Umbilical cord (tissue), 2 donors: ENCODE measurements at places on chromosomes 12 and 14. TPM values are rescaled to one million over a fixed set of nuclear protein-coding genes. Genes with fewer than 3 reads are reported as not detected.

GRCh38 chr14:67646131-67646530, 26.4 kb downstream of the ARG2 start:
- DNase-seq, result no peak

Gene PAPLN
- total RNA-seq, result 5.1 TPM

GRCh38 chr14:77832297-77832696, 32.4 kb downstream of the ADCK1 start:
- no peak for DNase-seq

Gene CACNA1C
- 116 TPM for total RNA-seq

- no peak for DNase-seq
These were observed 225.5 kb downstream of the ERC1 start for GRCh38 chr12:1216560-1216959.

Gene SOX5
- total RNA-seq, result 74.4 TPM

DNA sequence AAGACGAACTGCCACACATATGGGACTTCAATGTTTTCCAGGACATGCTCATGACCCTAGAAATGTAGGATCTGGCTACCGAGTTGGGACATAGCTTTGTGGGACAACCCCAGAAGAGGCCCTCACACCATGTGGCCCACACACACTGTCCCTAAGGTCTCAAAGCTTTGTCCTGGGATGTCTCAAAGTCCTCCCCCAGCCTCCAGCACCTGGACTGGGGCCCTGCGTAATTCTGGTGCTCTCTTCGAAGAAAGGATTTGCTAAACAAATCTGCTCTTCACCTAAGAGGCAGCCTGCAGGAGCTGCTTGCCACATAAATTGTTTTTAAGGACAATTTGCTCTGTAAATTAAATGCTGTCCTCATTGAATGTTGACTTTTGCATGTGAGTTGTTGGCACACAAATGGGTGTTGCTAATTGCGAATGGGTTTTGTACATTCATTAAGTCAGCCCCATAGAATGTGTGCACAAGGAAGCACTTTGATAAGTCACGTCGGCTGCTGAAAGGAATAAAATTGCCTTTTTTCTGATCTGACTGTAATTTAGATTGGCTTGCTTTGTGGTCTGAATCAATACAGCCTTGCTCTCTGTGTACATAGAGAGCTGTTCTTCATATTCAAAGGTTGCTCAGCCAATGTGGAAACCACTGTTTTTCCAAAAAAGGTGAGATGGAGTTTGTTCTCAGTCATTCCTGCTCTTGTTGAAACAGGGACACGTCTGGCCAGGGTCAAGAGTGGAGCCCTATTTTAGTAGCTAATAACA, 161.6 kb upstream of the PWP1 start:
- no peak for DNase-seq

DNA sequence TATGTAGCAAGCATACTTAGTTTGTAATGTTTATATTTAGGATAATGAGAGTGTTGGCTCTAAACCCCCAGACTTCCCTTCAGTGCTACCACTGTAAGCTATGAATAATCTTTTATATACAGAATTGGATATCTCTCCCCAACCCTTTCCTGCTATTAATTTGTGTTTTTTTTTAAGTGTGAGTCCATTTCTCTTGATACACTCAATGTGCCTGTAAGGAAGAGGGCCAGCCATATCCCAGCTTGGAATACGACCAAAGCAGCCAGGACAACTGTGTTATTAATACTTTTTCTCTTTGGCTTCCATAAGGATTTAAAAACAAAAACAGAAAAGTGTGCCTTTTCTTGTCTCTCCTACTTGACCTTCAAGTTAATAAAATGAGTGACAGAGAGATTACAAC, 116.7 kb downstream of the SNAPC1 start:
- DNase-seq, result no peak

GRCh38 chr12:108177131-108177530, 48.0 kb downstream of the WSCD2 start:
- no peak for DNase-seq

DNA sequence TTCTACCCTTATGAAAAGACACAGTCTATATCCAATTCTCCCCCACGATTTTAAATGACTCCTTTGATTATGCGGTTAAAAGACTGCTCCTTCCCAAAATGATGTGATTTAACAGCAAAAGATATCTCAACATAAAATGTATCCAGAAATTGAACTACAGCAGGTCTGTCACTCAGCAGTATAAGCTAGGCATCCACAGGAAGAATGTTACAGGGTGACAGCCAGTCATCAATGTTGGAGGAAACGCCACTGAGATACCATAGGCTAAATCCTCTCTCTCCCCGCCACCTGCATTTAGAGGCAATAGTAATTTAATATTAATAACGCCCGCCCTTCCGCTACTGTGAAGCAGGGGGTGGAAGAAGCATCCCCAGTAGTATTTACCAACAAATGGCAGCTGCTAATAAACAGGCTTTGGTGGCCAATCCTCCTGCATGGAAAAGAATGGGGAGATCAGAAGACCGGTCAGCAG, 613 bp downstream of the RECQL start:
- DNase-seq, result no peak

Gene ADAM21
- 3.4 TPM for total RNA-seq

DNA sequence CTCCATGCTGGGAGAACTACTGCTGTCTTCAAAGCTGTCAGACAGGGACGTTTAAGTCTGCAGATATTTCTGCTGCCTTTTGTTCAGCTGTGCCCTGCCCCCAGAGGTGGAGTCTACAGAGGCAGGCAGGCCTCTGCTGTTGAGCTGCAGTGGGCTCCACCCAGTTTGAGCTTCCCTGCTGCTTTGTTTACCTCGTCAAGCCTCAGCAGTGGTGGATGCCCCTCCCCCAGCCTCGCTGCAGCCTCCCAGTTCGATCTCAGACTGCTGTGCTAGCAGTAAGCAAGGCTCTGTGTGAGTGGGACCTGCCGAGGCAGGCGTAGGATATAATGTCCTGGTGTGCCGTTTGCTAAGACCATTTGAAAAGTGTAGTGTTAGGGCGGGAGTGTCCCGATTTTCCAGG, 31.4 kb upstream of the RFX4 start:
- DNase-seq, result no peak

Gene PTPN21
- total RNA-seq, result 15.4 TPM

Gene ADAMTS20
- 4.6 TPM for total RNA-seq

GRCh38 chr14:89767861-89768268, 186.7 kb downstream of the EFCAB11 start:
- DNase-seq, result peak; percentile 49

DNA sequence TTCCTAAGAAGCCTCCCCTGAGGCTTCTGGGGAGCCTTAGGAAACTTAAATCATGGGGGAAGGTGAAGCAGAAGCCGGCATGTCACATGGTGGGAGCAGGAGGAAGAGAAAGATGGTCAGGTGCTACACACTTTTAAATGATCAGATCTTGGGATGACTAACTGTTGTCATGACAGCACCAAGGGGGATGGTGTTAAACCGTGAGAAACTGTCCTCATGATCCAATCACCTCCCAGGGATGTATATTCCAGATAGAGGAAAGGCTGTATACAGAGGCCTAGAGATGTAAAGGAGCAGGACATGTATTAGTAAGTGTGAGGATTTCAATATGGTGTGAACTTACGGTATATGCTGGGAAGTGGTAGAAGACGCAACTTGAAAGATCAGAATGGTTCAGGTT, 121.1 kb downstream of the CAND1 start:
- no peak for DNase-seq

DNA sequence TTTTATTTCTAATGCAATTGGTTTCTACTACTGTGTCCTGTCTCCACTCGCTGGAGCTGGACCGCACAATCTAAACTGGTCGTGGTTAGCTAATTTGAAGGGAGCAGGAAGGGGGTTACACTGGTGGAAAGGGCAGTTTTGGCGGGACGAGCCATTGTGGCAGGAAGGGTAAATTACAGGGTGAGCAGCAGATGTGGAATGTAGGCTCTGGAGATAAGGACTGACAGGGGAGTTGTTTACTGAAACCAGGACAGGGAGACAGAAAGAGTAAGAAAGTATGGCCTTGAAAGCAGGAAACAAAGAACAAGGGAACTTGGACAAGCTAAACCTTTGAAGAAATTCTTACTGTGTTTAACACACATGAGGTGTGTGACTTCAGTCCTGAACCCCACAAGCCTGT, 147.8 kb downstream of the ATXN7L3B start:
- DNase-seq, result no peak

DNA sequence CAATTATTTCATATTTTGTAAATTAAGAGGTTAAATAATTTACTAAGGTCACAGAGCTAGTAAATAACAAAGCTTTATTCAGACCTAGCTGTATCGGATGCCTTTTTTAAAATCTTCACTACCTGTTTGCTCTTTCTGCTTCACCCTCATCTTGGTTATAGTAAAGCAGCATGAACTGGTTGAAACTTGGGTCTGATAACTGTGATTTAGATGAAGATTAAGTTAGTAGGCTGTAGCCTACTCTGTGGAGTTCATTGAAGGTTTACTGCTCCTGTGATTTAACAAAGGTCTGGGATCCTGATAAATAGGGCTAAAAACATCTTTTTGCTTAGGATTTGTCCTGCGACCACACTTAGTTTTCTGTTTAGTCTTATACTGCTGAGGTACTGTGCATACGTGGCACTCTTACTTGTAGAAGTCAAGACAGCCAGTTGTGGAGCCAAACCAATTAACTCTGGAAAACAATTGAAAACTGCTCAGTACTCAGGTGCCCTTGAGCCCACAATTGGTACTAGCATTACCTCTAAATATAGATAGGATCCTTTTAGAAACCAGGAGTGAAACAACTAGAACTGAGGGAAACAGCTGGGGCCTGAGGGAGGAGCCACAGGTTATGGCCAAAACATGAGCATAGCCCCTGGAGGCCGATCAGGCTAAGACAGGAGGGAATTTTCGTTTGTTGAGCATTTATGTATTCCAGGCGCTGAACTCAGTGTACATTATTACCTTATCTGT, 2.3 kb downstream of the SPATS2 start:
- DNase-seq, result no peak

DNA sequence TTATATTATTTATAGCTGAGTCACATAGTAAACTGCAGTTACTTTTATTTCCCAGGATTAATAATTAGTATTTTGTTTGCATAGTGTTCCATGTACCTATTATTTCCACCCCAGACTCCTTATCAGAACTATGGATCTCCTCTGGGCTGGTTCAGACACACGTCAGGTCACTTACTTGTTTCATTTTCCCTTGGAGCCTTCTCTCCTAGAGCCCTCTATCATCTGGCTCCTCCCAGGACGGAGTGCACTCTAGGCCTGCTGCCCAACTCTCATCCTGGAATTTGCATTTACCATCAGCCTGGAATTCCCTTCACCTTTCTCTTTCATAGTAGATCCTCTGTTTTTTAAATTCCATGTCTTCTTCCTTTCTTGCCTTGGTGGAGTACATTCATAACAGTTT, 28.5 kb upstream of the GALNT16 start:
- no peak for DNase-seq

GRCh38 chr12:88870000-88870737, 289.9 kb upstream of the KITLG start:
- DNase-seq, result no peak

Gene NUAK1
- 42.4 TPM for total RNA-seq

GRCh38 chr12:116346741-116347140, 69.2 kb upstream of the MED13L start:
- peak; percentile 79 for DNase-seq

GRCh38 chr14:65949711-65950516, 536.3 kb upstream of the CCDC196 start:
- DNase-seq, result peak; percentile 21

- DNase-seq, result peak; percentile 96
These were observed 110.4 kb downstream of the ZFP36L1 start for GRCh38 chr14:68682166-68683103.

Gene SERPINA4
- total RNA-seq, result not detected
